ENCODE measurements at places on chromosomes 11 and 22.

GRCh38 chr22:22079404-22080148 lies 97.0 kb upstream of the TOP3B start:
- no peak for DNase-seq

DNA sequence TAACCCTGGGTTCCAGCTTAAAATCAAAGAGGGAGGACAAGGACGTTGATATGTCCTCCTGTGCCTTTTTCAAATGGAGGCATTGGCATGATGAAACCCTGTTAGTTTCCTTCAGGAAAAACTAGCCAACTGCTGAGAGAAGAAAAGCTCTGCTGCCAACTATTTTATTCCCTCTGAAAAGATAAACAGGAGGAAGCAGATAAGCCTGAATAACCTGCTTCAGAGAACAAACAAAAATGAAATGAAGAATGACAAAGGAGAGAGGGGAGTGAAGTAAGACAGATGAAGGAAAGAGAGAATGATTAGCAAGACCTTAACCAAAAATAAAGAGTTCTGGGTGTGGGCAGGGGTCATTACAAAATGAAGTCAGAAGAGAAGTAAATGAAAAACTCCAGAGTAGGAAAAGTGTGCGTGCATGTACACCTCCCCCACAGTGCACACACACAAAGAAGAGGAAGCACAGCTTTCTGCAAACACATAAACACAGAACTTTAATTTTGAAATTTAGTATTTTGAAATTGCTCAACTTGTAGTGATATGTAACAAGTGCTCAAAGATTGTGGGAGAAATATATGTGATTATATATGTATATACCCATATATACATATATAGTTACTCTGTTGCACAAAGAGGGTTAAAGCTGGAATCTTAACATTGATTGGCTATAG lies 332.2 kb downstream of the LUZP2 start:
- DNase-seq, result no peak

DNA sequence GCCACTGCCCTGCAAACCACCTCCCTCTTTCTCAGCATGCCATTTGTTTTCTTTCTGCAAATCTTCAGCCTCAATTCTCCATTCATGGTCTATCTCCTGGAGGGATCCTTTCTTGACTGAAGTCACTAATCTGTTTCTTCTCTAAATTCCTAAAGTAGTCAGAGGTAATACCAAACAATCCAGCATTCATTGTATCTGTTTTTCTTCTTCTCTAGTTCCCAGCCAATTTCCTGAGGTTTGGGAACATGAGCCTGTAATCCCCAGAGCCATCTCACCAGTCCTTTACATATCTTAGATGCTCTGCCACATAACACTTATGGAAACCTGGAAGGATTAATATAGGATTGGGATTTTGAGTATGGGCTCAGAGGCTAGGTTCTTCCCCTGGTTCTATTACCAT lies 86.5 kb downstream of the MICAL2 start:
- DNase-seq, result no peak

- DNase-seq, result no peak
Observed at GRCh38 chr11:131923309-131923708, 552.9 kb downstream of the NTM start.
